ENCODE measurements at places on chromosomes 11 and 22.

- DNase-seq = no peak
Measured at GRCh38 chr22:44244265-44244822, 63.6 kb downstream of the PARVG start.

GRCh38 chr11:82465481-82465880 is 268.2 kb downstream of the FAM181B start:
- DNase-seq = no peak

DNA sequence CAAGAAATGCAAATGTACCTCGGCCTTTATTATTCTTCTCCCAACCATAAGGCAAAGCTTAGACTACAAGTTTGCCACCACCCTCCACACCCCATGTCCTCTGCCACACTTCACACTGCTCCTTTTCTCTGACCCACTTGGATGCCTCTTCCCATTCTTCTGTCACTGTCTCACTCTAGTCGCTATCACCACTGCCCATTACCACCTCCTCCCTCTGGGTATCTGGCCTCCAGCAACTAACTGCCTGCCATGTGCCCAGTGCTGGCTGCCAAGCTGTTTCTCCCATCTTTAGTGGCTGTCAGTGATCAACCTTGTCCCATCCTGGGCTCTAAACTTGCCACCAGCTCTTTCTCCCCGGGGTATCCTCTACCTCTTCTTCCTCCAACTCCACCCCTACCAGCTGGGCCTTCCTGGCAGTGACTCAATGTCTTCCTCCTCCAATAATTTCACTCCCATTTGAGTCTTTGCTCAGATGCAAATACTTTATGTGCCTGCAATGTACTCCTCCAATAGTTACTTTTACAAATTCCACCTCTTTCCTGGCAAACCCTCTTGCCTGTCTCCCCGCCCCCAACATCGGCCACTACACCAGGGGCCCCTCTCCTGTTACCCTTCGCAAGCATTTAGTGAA is 20.1 kb upstream of the KDM2A start:
- DNase-seq = no peak

DNA sequence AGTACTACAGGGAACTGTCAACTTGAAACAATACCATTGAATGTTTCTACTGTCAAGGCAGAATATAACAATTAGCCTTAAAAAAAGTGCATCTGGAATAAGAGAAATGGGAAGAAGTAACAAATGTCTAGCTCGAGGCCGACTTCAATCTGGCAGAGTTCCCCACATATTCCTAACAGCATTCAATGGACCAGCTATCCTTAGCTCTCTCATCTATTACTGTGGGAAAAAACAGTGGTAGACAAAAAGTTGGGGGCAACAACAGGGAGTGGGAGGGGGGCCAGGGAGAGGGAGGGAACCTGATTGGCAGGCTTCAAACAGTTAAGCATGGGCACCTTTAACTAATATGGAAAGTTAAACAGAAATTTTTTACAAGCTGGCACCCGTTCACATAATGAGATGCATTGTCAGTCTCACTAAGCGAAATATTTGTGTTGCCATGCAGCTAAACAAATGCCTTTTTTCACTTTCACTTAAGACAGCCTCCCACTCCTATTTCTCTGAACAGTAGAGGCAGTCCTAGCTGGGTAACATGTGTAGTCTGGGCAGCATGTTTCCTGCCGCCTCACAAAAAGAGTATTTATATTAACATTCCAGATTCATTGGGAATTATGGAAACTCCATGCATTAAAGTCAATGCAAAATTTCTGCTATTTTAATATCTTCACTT is 62.2 kb upstream of the SOX6 start:
- no peak for DNase-seq

GRCh38 chr11:96061730-96062129 is 137.8 kb upstream of the MTMR2 start:
- DNase-seq = no peak

DNA sequence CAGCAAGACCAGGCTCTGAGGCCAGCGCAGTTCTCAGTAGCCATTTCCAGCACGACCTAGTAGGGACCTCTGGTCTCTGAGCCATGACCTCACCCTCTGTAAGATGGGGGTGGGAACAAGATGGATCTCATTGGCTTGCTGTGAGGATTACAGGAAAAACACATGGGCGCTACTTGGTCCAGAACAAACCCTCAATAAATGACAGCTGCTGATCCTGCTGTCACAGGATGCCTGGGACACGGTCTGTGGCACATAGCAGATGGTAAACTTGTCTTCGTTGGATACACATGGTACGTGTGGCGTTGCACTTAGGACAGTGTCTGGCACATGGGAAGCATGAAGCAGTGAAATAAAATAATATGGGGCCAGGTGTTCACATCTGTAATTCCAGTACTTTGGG is 4.5 kb upstream of the KCTD17 start:
- DNase-seq = no peak

- DNase-seq = no peak
Measured at GRCh38 chr11:118074785-118075184, 2.1 kb upstream of the TMPRSS4 start.

DNA sequence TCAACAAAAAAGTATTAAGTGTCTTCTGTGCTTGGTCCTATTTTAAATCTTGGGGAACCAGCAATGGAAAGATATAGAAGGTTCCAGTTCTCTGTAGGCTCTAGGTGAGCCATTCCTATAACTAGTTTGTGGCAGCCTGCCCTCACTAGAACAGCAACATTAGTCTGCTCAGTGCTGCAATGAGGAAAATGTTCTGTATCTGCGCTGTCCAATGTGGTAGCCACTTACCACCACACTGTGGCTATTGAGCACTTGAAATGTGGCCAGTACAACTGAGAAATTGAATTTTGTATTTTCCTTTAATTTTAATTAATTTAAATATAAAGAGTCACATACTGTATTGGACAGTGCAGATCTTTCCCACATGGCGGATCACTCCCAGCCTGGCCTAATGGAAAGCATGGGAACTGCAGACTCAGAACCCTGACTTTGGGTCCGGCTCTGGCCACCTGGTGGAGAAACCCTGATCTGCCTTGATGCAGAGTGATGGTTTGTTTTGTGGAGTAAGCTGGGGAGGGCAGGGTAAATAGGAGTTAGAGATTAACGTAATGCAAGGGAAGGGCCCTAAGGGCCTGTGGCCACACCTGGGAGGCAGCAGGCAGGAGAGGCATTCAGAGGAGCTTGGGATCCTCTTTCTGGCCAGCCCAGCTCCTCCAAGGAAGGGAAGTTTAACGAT is 101.0 kb downstream of the ME3 start:
- DNase-seq = peak; percentile 62
